ENCODE measurements at places on chromosomes 5 and 9. TPM values are rescaled to one million over a fixed set of nuclear protein-coding genes. Genes with fewer than 3 reads are reported as not detected.

DNA sequence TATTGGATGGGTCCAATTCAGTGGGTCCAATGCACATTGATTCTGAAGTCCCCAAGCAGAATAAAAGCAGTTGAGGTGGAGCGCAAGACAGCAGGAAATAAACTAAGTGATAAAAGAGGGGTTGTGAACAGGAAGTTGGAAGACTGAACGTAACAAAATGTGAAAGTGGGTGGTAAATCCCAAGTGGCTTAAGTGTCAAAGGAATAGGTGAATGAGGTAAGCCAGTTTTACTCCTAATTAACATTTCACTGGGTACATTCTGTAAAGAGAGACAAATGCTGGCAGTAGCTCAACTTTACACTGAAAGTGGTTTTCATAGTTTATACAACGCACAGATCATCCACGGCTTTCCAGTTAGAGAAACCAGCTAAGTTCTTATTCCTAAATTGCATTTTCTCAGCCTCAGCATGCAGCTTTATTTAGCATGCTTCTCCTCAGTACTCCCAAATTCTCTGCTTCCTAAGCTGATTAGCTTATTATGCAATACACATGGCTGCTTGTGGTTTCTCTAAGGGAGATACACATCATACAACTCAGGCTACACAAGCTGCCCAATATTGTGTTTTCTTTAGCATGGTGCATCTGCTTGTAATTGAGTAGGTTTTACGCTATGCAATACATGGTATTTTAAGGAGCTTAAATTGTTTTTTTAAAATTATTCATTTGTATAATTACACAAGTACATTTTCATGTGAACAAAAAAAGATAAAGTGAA lies 34.2 kb upstream of the HSD17B4 start:
- no peak for DNase-seq

DNA sequence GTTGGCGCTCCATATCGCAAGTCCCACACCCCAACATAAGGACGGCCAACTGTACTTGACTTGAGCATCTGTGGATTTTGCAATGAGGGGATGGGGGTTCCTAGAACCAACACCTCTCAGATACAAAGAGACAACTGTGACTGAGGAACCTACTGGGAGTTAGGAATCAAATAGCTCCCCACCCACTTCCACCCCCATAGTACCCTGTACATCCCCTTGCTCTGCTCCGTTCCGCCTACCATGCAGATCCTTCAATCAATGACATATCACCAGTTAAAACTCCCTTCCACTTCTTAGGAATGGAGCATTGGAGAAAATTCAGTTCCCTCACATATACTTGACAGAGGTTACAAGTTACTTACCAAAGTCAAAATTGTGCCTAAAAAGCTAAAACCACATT lies 140.9 kb downstream of the MLLT3 start:
- no peak for DNase-seq

- no peak for DNase-seq
Observed at GRCh38 chr9:113417370-113417769, 6.8 kb downstream of the C9orf43 start.

- DNase-seq, result no peak
Observed at GRCh38 chr9:70136632-70137031, 93.0 kb downstream of the MAMDC2 start.

OLFML2A gene
- 37.2 TPM for polyA plus RNA-seq

SLCO6A1 gene
- not detected for polyA plus RNA-seq

TTLL11 gene
- 8.3 TPM for polyA plus RNA-seq
